ENCODE measurements at places on chromosomes 16 and 17.

GRCh38 chr16:11407047-11407982 is 62.1 kb downstream of the RMI2 start:
- peak; percentile 84 for DNase-seq

DNA sequence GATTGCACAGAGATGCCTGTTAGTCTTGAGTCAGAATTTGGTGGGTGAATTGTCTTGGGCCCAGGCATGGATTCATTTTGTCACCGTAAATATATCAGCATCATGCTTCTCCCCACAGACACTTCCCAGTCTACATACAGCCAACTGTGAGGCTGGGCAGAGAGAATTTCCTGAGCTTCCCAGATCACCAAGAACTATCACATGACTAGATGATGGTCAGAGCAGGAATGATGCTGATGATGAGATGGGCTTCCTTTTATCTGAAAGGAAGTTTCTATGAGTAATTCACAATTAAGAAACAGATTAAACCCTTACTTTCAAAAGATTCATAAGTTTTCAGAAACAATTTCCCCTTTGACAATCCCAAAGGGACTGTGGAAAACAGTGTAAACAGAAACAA is 323 bp upstream of the KRTAP9-9 start:
- no peak for DNase-seq

GRCh38 chr17:27157297-27157696 is 136.6 kb upstream of the WSB1 start:
- DNase-seq, result no peak

- DNase-seq, result peak; percentile 64
Observed at GRCh38 chr16:77723108-77723514, 797 bp downstream of the NUDT7 start.

- DNase-seq, result no peak
Observed at GRCh38 chr16:10122546-10122945, 59.7 kb downstream of the GRIN2A start.

DNA sequence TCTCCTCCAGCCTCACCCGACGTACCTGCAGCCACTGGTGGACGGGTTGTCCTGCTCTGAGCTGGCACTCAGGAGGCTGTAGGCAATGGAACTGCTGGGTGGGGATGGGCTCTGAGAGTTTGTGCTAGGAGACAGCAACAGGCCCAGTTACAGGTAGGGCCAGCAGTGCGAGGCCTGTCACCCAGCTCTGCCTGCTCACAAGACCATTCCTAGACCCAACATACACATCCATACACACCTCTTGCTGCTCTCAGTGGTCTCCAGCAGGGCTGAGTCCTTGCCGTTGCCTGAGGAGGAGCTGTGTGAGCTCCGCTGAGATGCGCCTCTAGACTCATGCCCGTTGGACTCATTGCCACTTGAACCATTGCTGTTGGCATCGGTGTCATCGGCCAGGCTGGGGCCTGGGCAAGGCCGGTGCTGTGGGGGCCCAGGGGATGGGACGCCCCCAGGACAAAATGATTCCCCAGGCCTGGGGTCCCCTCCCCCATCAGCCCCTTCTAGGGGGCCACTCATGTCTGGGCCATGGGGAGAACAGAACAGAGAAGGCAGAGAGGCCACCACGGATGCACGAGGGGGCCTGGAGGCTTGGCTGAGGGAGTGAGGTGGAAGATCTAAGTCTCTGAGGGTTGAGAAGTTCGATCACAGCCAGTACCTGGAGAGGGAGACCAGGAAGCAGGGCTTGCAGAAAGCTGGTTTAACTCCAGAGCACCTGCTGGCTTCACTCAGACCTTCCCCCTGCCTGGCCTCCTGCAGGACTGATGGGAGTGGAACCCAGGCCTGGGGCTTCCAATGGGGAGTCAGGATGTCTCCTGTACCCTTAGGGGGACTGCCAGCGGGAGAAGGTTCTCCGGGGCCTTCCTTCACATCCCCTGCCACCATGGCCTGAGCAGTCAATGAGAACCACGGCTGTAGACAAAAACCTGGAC is 1.7 kb downstream of the PER1 start:
- peak; percentile 22 for DNase-seq

DNA sequence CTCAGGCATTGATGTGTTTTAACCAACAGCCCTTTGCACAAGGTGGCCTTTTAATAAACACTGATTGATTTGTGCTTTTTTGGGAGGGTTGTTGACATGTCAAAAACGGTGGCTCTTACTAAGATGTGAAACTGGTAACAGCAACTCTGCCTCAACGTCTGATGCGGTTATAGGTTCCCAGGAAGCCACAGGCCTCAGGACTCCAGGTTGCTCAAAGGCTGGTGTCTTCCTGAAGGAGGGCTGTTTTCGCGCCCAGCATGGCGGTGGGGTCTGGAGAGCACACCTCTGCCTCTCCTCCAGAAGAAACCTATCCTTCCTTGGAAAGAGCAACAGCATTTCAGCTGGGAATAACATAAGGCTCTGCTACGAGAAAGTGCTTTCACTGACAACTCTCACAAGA is 187.5 kb downstream of the IRF8 start:
- DNase-seq, result no peak

DNA sequence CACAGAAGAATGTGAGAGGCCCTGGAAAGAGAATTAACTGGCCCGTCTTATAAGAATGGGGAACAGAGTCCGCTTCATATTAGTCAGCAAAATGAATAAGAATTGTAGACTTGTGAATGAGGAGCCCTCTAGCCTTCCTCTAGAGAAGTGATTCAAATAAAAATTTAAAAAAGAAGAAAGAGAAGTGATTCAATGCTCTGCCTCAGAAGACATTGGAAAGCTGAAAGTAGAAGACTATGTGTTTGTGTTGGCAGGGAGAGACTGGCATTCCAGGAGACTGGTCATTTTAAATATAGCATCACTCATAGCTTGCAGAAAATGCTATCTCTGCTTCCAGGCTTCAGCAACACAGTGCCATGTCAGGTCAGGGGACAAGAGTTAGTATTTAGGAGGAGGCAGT is 190.6 kb upstream of the HS3ST3A1 start:
- DNase-seq, result peak; percentile 32

- no peak for DNase-seq
Observed at GRCh38 chr17:32596628-32597027, 109.8 kb downstream of the CDK5R1 start.

DNA sequence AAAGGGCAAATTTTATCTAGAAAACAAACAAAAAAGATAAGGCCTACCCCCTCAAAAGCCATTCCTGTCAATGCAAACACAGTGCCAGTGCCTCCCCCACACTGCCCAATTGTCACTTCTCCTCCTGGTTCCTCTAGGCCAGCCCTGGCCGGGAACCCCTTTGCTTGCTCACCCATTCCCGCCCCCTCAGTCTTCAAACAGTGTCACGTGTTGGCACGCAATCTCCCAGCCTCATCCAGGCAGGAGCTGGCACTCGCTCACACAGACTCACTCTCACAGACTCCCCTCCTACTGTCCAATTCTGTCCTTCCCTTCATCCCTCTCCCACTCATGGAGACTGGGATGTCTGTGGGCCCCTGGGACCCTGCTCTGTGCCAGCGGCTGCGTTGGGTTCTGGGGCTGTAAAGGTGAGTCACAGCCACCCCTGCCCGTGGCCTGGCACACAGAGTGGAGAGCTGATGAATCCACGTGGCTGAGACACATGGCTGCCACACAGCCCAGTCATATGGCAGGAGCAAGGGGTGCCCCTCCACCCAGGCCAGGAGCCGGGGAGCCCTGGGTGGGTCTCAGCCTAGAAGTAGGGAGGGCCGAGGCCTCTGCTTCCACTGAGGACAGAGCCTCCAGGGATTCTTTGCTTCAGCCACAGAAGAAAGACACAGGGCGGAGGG is 54.8 kb downstream of the VAC14 start:
- peak; percentile 87 for DNase-seq

DNA sequence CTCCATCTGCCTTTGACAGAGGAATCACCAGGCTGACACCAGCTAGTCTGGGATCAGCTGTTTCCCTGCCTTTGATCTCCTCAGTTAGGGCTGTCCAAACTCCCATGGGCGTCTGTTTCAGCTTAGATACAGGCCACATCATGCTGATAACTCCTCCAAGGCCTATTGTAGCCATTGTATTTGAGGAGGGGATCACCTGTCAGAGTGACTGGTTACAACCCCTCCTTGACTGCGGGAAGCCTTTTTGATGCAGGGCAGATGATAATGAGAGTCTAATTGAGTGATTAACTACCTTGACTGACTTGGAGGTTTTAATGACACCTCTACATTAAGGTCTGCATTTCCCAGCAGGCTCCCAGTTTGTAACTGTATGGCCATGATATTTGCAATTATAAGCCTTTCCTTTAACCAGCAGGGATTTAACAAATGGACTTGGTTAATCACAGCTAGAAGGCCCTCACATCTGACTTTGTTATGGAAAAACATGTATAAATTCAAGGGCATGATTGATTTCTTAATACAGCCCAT is 863.5 kb downstream of the KCNJ2 start:
- no peak for DNase-seq

DNA sequence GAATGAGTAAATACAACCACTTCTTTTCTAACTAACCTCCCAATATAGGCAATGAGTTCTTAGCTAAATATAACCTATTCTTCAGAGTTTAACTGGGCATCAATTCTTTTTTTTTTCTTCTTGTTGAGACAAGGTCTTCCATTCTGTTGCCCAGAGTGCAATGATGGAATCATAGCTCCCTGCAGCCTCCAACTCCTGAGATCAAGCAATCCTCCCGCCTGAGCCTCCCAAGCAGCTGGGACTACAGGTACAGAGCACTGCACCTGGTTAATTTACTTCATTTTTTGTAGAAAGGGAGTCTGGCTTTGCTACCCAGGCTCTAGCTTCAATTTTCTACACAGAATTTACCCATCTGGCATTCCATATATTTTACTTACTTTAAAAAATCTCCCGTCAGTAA is 1.1 kb downstream of the METTL16 start:
- DNase-seq, result no peak

- DNase-seq, result no peak
Observed at GRCh38 chr17:8475781-8476180, 40.1 kb downstream of the NDEL1 start.

DNA sequence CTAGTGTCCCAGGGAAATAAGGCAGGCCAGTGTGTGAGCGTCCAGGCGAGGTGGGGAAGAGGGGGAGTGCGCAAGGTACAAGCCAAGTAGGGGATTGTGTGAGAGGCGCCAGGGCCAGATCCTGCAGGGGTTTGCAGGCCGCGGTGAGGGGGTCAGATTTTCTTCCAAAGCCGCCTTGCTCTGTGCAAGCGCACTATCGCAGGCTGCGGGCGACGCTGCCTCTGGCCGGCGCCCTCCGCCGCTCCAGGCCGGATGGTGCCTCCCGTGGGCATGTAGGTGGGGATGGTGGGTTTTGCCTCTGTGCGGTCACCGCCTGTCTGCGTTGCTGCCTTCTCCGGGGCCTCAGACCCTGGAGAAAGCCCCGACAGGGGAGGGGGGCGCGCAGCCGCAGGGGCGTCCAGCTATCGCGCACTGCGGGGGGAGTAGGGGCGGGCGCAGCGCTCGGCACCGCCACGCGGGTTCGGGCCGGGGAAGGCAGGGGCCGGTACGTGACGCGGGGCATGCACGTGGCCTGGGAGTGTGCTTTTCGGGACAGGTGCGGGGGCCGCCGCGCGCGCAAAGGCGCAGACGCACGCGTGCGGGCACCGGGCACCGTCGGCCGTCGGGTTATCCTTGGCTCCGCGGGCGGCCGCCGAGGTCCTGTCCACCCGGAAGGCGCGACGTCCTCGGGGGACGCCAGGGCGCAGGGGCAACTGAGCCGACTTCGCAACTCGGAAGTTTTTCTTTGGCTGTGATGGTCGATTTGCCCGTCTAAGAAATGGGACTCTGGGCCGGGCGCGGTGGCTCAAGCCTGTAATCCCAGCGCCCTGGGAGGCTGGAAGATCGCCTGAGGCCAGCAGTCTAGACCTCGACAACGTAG is 1.1 kb upstream of the HAPSTR1 start:
- no peak for DNase-seq

DNA sequence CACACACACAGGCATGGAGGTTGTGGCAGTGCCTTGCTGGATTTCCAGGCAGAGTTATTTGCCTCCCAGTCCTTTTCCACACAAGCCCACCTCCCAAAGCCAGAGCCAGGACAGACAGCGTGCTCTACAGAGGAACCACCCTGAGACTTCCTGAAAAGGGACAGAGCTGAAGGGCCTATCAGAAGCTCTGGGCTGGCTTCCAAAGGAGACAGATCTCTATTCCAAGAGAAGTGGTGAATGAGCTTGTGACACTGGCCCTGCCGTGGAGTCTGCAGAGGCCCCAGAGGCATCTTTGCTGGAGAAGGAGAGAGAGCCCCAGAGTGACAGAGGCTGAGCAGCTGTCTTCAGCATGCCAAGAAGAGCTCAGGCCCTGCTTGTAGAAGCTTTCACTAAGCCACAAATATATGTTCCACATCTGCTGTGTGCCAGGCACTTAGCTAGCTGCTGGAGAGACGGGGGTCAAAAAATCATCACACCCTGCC is 8.3 kb upstream of the LPCAT2 start:
- DNase-seq, result peak; percentile 56

GRCh38 chr17:76462556-76463290 is 4.7 kb upstream of the AANAT start:
- no peak for DNase-seq

- peak; percentile 42 for DNase-seq
Observed at GRCh38 chr17:44198721-44199552, 747 bp downstream of the ATXN7L3 start.

- DNase-seq, result no peak
Observed at GRCh38 chr17:55332296-55333041, 67.7 kb downstream of the HLF start.

- DNase-seq, result no peak
Observed at GRCh38 chr17:82095777-82096708, 2.0 kb downstream of the FASN start.

DNA sequence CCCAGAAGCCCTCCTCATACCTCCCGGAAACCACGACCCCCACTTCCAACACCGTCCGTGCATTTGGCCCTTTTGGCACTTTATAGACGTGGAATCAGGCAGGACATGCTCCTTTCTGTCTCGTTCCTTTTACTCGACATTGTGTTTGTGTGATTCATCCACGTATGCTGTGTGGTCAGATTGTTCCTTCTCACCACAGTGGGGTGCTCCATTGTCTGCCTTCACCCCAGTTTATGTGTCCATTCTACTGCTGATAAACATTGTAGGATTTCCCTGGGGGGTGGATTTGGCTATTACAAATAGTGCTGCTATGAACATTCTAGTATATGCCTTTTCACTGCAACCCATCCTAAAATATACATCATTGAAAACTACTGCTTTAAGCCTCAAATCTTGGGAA is 28.9 kb upstream of the RPH3AL start:
- DNase-seq, result no peak

GRCh38 chr17:27241346-27241946 is 52.5 kb upstream of the WSB1 start:
- peak; percentile 50 for DNase-seq

- DNase-seq, result no peak
Observed at GRCh38 chr17:11551442-11551841, 46.8 kb upstream of the DNAH9 start.
